ENCODE measurements at places on chromosomes 3 and 15. TPM values are rescaled to one million over a fixed set of nuclear protein-coding genes. Genes with fewer than 3 reads are reported as not detected.

DNA sequence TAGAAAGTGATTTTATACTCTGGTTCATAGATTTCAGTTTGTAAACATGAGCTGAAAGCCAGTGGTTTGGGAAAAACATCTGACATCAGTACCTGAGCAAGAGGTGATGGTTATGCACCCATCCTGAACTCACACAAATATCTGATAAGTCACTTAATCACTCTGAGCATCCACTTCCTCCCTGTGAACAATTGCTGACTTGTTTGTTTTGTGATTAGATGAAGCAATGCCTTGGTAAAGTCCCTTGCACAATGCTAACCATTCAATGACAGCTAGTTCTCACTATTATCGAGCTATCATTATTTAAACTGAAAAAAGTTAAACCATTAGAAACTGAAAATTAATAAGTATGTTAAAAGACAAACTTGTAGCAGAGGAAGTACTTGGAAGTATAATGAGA lies 303.0 kb downstream of the PLOD2 start:
- no peak for DNase-seq

DNA sequence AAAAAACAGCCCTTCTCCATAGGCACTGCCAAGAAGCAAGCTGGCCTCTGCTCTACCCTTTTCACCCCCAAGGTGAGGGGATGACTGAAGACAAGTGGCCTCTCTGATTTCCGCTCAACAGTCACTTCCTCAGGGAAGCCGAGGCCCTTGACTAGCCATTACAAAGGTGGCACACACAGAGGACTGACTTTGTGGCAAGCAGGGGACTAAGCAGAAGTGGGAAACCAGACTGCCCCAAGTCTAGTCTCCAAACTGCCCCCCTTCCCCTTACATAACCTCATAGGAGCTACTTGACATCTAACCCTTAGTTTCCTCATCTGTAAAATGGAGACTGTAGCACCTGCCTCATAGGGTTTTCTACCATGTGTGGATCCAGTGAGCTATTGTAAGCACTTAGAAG lies 118.9 kb downstream of the FOXP1 start:
- no peak for DNase-seq

GRCh38 chr3:156293566-156293965 lies 173.2 kb downstream of the KCNAB1 start:
- no peak for DNase-seq

DNA sequence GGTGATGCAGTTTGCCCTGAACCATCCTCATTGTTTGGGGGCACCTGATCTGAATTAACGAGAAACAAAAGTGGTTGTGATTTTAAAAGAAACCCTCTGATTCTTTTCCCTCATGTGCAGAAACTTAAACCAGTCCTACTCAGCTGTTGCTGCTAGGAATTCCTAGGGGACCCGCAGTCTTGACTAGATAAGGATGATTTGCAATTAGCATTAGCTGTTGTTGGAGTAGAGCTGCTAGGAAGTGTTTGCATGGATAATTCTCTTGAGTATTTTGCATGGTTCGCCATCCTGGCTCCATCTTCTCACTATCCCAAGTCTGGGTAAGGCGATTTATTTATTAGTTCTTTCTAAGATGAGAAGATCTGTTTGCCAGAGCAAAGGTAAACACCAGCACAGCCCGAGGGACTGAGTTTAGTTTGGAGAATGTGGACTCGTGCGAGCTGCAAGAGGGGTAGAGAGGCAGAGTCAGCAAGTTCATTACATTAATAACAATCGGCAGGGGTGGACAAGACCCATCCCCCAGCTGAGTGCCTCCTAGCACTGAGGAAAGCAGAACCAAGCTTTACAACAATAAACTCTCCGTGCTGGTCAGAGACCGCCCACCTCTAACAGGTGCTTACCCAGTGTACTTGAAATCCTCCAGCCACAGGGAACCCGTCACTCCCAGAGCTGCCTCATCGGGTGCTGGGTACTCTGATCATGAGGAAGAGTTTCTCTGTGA lies 4.1 kb downstream of the FGD5 start:
- no peak for DNase-seq

- no peak for DNase-seq
Measured at GRCh38 chr3:174002543-174002942, 605.0 kb downstream of the NLGN1 start.

GRCh38 chr3:197951392-197951990 lies 1.5 kb downstream of the RPL35A start:
- DNase-seq, result no peak

DNA sequence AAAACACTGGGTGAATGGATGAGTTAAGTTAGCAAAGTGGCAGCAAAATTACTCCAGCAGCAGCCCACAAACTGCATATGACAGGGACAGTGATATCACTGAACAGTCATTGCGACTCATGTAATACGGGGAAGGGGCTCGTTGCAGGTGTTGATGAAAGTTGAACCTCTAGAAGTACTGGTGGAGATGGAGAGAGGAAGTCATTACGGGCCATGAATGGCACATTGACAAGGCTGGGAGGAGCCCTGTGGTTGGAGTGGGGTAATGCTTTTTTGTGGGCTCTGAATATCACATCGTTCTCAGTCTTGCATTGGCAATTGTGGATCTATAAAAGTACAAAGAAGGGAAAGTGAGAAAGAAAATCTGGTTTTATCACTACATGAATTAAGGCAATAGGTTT lies 278.1 kb downstream of the ZPLD1 start:
- DNase-seq, result no peak

DNA sequence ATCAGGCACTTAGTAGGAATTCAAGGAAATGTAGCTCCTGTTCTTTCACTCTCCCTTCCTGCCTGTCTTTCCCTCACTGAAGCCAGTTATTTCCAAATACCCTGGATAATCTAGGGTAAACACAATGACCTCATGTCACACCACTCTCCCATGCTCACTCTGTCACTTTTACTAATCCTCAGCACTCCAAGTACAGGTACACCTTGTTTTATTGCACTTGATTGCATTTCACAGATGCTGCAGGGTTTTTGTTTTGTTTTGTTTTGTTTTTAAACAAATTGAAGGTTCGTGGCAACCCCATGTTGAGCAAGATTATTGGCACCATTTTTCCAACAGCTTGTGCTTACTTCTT lies 40.8 kb downstream of the PPM1L start:
- no peak for DNase-seq

GRCh38 chr3:30524357-30525040 lies 81.9 kb upstream of the TGFBR2 start:
- no peak for DNase-seq

CADM2 gene
- 15.7 TPM for total RNA-seq

RLBP1 gene
- total RNA-seq, result not detected
